Stimulated activated CD8-positive, alpha-beta memory T cell treated with anti-CD3 and anti-CD28 coated beads, Interleukin-7, amount 100 ng/mL, for 48 hours (primary cell): ENCODE measurements at places on chromosomes 16 and 17.

GRCh38 chr17:53516636-53517035 lies 306.1 kb upstream of the KIF2B start:
- no peak for DNase-seq

DNA sequence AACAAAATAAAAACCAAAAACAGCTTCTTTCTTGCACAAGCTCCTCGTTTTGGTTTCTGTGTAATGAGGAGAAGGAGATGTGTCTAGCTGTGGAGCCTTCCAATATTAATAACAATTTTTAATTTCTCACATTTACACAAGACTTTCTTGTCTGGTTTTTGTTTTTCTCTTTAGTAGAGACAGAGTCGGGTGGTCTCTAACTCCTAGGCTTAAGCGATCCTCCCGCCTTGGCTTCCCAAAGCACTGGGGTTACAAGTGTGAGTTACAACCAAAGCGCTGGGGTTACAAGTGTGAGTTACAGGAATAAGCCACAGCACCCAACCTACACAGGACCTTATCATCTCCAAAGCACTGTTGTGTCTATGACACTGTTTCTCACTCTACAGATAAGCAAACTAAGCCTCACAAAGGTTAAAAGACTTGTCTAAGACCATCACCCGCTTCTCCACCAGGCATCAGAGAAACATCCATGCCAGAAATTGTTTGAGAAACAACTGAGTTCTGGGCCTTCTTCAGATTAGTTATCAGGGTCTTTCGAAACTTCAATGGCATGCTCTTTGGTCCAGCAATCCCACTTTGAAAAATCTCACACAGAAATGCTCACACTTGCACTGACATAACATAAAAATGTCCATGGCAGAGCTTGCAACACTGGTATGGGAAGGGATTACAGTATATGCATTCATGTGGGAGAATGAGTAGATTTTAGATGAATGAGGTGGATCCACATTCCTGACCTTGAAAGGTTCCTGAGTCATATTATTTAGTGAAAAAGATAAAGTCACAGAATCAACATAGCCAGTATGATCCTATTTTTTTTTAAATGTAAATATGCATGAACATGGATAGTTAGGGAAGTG lies 3.9 kb downstream of the ABAT start:
- DNase-seq: no peak

DNA sequence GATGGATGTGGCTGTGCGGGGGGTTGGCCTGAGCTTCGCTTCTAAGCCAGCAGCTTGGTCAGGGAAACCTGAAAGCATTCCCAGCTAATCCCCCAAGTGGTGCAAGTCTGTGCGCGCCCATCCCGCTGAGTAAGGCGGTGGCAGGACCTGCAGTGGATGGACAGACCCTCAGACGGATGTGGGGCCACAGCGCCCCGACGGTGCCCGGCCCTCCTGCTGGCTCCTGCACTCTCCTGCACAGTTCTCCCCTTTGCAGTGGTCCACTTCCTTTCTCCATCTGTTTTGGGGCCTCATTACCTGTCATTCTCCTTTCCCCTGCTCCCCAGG lies 2.3 kb downstream of the ATP2A1 start:
- no peak for DNase-seq

DNA sequence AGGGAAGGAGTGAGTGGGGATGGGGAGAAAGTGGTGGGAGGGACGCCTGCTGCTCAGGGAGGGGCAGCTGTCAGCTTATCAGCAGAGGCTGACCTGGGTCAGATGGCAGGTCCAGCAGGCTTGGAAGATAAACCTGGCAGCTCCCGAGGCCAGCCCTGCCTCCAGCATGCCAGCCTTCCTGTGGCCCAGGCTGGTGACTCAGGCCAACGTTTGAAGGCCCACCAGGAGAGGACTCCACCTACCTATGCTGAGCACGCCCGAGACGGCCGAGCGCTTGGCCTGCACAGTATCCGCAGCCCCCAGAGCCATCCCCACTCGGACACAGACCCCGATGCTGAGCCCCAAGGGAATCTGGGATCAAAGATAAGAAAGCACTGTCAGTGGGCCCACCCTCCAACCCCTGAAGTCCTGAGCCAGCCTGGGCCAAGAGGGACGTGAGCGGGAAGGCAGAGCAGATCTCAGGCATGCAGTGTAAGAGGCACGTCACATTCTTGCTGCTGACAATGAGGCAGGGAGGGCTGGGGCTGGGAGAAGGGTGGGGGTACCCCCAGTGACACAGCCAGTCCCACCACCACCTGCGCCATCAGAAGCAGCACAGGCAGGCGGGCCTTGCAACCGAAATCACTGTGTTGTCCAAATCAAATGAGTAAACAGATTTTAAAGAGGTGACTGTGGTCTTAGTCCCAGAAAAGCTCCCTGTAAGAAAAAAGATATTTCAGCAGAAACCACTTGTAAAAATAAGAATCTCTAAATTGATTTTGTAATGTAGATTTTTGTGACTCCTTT lies 12.4 kb downstream of the SLC47A2 start:
- DNase-seq: no peak

DNA sequence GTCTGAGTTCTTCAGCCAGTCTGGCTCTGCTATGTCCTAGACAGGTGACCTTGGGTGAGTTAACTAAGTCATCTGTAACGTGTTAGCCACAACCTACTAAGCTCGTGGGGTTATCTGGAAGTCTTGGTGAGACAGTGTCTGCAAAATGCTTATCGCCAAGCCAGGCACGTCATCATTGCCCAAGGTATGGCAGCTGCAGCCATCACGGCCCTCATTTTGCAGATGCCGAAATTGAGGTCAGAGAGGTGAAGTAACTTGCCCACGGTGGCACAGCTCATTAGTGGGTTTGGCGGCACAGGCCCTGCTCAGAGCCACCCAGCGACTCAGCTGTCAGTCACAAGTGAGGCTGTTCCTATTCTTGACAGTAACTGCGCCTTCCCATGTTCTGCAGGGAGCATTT lies 79.8 kb downstream of the CMIP start:
- DNase-seq: peak; percentile 15

DNA sequence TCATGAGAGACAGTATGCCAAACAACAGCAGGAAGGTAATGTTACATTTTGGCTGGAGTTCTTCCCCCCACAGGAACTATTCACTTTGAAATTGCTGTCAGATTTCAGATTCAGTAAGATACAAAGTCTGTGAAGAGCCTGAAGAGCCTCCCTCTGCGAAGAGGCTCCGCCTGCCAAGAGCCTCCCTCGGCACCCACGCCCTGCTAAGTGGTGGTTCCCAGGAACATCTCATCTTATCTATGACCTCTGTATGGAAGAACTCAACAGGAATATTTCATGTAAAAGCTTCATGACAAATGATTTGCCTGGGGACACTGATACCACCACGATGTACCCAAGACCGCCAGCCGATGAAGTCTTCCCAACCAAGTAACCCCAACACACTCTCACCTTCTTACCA lies 3.2 kb downstream of the ZC3H7A start:
- DNase-seq: no peak

DNA sequence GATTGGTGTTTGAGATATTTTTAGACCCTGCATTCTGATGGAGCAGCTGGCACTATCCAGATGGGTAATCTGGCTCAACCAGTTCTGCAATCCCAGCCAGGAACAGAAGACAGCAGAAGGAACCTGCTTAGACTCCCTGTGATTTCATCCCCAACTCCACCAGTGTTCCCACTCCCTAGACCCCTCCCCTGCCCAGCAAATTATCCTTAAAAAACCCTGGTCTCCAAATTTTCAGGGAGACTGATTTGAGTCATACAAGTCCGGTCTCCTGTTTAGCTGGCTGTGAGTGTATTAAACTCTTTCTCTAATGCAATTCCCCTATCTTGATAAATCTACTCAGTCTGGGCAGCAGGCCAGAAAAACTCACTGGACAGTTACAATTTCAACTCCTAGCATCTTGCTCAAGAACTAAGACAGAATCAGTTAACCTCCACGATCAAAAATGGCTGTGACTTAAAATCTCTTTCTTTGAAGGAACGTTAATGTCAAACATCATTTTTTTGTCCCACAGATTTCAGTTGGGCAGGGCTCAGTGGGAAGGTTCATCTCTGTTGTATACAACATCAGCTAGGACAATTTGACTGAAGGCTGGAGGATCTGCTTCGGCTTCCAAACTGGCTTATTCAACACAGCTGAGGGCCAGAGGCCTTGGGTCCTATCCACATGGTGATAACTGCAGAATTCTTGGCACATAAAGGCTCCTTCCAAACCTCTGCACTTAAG lies 4.9 kb upstream of the RBL2 start:
- DNase-seq: no peak

GRCh38 chr16:26672206-26672605 lies 394.5 kb upstream of the C16orf82 start:
- DNase-seq: peak; percentile 21

DNA sequence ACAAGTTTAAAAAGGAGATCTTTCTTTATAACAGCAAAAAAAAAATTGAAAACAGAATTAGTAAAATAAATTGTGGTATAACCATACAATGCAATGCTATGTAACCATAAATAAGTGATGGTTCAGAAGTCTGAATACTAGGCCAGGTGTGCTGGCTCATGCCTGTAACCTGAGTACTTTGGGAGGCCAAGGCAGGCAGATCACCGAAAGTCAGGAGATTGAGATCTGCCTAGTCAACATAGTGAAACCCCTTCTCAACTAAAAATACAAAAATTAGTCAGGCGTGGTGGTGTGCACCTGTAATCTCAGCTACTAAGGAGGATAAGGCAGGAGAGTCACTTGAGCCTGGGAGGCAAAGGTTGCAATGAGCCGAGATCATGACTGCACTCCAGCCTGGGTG lies 34.6 kb downstream of the CCT6B start:
- DNase-seq: no peak

- DNase-seq: no peak
Observed at GRCh38 chr17:50046667-50047066, 9.2 kb upstream of the ITGA3 start.
